Lung (tissue), 17 donors: ENCODE measurements at places on chromosomes 6 and 20. TPM values are rescaled to one million over a fixed set of nuclear protein-coding genes. Genes with fewer than 3 reads are reported as not detected.

- DNase-seq, result no peak
Measured at GRCh38 chr20:56764671-56765070, 135.6 kb downstream of the TFAP2C start.

DNA sequence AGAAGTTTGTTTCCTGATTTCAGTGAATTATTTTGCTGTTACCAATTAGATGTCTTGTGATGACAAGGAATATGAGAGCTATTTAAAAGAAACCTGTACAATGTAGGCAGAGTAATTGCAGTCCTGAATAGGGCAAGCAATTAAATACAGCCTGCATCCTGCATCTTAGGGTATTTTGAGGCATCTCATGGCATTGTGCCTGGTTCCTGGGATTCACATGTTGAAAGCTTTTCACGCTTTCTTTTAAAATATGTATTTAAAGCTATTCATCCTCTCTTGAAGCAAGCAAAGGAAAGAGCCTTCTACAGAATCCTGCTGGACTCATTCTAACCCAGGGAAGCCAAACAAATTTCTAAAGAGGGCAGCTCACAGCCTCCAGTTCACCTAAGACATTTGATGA, 4.7 kb upstream of the RRAGD start:
- no peak for DNase-seq

DNA sequence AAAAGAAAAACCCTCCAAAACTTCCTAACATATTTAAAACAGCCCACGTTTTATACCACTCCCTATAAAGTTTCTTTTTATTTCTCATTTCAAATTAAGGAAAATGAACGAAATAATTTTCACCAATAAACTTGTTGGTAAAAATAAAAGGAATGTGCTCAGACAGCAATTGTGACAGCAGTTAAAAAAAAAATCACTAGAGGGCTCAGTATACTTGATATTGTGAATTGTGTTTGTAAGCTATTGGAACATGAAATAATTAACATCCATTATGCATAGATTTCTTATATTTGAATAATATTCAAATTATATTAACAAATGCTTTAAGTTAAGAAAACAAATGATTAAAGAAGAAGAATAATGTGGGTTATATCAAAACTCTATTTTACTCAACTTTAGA, 105.5 kb downstream of the ASCC3 start:
- no peak for DNase-seq

GRCh38 chr20:43545837-43546578, 12.8 kb upstream of the SGK2 start:
- DNase-seq, result no peak

The TP53TG5 gene
- not detected for total RNA-seq
